ENCODE measurements at places on chromosomes 12 and 14.

- no peaks in the 10 kb centered on the region for H3K4me1 ChIP-seq
- no peak for DNase-seq
- H3K27ac ChIP-seq: no peak overlapping the region
These were observed 50.9 kb upstream of the PPFIA2 start for GRCh38 chr12:81809829-81810595.

DNA sequence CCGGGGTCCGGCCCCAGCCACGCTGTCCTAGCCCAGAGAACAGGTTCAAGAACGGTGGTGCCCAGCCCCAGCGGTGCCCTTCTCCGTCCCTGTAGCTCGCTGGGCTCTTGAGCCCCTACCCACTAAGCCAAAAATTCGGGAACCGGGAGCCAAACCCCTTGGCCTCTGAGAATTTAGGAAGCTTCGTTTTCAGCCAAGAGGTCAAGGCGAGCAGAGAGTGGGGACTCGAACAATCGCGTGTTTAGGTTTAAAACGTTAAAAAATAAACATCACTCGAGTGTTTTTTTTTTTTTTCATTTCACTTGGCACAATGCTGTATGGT, 6.2 kb downstream of the SIX1 start:
- peak; percentile 26 for DNase-seq
- no peaks in the 10 kb centered on the region for H3K36me3 ChIP-seq
- H3K27me3 ChIP-seq: peaks cover 40% of the 10 kb centered on the region
- H3K4me1 ChIP-seq: no peaks in the 10 kb centered on the region

GRCh38 chr12:11927286-11927935, 143.3 kb upstream of the BCL2L14 start:
- no peak overlapping the region for H3K4me3 ChIP-seq
- H3K27ac ChIP-seq: no peak overlapping the region
- H3K27me3 ChIP-seq: no peaks in the 10 kb centered on the region
- peak; percentile 27 for DNase-seq

GRCh38 chr12:131773582-131774221, 54.5 kb upstream of the MMP17 start:
- no peak for DNase-seq
- H3K27me3 ChIP-seq: no peaks in the 10 kb centered on the region
- peaks cover 17% of the 10 kb centered on the region for H3K36me3 ChIP-seq
- no peak overlapping the region for H3K27ac ChIP-seq

DNA sequence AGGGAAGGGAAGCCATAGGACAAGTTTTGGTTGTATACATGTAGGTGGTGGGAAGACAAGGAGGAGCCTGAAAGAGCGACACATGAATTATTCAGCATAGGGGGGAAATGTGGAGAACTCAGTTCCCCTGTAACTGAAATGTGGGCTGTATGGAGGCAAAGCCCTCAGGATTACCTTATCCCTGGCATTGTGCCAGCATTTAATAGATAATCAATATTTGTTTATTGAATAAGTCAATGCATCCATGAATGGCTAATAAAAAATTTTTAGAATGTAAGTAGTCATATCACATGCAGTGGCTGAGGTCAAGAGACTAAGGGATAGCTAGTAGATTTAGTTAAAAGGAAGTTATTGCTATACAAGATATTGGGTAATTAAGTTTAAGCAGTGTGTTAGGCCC, 232.4 kb downstream of the SNAPC1 start:
- H3K36me3 ChIP-seq: no peaks in the 10 kb centered on the region
- H3K27ac ChIP-seq: no peak overlapping the region
- H3K4me3 ChIP-seq: no peak overlapping the region
- no peaks in the 10 kb centered on the region for H3K4me1 ChIP-seq
- no peaks in the 10 kb centered on the region for H3K27me3 ChIP-seq
- DNase-seq: no peak
